ENCODE measurements at places on chromosomes 7 and 10.

DNA sequence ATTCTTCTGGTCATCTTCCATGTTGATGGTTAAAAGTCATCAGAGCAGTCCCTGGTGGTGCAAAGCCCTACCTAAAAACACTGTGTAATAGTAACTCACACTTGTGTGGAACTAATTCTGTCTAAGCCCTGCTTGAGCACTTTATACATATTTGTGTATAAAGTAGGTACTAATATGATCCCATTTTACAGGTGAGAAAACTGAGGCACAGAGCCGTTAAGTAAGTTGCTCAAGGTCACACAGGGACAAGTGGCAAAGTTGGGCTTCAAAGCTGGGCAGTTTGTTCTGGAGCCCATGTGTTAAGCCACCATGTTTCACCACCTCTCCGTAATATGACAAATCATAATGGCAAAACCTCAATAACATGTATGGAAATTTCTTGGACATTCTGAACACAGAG lies 48.1 kb downstream of the BPGM start:
- no peak for DNase-seq

GRCh38 chr10:124109261-124109660 lies 15.9 kb upstream of the CHST15 start:
- DNase-seq = no peak

- DNase-seq = no peak
These were observed 57.9 kb upstream of the FZD8 start for GRCh38 chr10:35699848-35700486.

GRCh38 chr7:24255139-24255538 lies 28.9 kb upstream of the NPY start:
- DNase-seq = no peak

- no peak for DNase-seq
These were observed 2.6 kb upstream of the CYP26A1 start for GRCh38 chr10:93071177-93071472.

DNA sequence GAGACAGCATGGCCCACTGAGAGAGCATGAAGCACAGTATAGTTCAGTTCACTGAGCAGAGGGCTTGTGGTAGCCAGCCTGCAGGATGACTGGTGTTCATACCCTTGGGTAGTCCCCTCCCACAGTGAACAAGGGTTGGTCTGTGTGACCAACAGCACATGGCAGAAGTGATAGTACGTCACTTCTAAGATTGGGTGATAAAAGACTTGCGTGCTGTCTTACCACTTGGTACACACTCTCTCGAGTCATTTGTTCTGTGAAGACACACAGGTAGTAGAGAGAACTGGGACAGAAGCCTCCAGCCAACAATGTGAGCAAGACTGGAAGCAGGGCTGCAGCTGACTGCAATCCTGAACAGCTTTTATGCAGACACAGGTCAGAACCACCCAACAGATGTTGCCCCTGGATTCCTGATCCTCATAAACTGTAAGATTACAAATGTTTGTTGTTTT lies 14.6 kb downstream of the EPC1 start:
- no peak for DNase-seq

- DNase-seq = no peak
These were observed 10.1 kb downstream of the KNDC1 start for GRCh38 chr10:133170092-133170491.

DNA sequence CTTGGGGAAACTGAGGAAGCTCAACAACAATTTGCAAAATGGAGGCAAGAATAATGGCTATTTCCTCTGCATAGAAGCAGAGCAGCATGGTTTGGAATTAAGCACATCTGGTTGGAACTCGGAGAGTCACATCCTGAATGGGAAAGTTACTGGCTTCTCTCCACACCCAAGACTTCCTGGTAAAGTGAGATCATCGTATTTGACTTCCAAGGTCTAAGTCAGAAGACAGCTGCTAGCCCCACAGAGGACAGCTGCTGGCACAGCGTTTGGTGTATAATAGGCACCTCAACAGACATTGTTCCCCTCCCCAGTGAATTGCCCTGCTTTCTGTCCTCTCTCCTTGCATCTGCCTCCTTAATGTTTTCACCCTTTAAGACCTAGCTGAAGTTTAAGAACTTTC lies 37.0 kb upstream of the NRF1 start:
- no peak for DNase-seq

GRCh38 chr7:20722941-20723340 lies 63.7 kb downstream of the SP8 start:
- no peak for DNase-seq

GRCh38 chr10:20963056-20963455 lies 65.9 kb upstream of the NEBL start:
- DNase-seq = no peak

DNA sequence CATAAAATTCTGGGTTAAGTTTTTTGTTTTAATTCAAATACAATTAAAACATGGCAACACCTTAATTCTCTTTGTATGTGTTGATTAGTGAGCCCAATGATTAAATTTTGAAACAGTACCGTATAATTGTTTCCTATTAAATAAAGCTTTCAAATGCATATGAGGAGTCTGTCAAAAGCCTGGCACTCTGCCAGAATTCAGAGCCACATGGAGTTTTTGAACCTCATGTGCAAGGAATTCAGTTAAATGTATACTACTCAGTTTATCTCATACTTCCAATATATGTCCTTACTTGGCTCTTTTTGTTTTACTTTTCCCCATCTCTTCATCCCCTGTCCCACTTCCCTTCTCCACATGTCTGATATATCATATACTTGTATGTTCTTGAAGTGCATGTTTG lies 165.6 kb upstream of the FAM3C start:
- no peak for DNase-seq

DNA sequence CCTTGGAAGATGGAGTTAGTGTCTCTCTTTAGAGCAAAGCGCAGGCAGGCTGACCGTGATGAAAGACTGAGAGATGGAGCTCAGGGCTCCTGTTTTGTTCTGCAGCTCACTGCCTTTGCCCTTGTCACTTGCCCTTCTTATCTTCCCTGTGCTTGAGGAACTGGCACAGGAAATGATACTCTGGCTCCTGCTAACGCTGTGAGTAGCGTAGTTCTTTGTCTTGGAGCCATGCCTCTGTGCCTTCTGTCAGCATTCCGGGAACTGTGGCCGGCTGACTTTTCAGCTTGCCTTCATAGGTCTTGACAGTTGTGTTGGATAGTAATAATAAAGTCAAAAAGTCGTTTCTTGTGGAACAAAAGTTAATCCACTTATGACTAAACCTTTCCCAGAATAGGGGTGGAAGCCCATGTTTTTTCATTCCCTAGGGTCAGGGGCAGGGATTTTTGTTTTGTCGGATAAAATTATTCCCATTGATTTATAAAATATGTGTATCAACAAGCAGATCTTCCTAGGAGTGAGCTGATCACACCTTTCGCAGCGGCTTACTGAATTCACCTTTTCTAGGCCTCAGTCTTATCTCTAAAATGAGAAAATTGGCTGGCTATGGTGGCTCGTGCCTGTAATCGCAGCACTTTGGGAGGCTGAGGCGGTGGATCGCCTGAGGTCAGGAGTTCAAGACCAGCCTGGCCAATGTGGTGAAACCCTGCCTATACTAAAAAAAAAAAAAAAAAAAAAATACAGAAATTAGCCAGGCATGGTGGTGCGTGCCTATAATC lies 16.6 kb upstream of the TMEM236 start:
- no peak for DNase-seq

DNA sequence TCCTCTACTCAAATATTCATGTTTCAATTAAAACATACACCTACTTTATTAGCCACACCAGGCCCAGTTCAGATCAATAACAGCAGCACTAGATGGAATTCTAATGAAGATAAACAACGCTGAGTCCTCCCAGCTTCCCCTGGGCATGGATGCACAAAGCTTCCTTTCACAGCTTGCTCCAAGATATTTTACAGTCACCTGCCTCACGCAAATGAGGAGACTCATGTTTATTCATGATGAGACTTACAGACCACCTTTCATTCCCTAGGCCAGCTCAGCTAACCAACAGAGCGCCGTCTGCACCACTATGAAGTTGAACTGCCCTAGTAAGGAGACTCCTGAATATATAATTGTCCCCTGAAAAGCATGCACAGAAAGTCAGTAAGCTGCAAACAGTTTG lies 283.0 kb upstream of the AOAH start:
- DNase-seq = no peak

DNA sequence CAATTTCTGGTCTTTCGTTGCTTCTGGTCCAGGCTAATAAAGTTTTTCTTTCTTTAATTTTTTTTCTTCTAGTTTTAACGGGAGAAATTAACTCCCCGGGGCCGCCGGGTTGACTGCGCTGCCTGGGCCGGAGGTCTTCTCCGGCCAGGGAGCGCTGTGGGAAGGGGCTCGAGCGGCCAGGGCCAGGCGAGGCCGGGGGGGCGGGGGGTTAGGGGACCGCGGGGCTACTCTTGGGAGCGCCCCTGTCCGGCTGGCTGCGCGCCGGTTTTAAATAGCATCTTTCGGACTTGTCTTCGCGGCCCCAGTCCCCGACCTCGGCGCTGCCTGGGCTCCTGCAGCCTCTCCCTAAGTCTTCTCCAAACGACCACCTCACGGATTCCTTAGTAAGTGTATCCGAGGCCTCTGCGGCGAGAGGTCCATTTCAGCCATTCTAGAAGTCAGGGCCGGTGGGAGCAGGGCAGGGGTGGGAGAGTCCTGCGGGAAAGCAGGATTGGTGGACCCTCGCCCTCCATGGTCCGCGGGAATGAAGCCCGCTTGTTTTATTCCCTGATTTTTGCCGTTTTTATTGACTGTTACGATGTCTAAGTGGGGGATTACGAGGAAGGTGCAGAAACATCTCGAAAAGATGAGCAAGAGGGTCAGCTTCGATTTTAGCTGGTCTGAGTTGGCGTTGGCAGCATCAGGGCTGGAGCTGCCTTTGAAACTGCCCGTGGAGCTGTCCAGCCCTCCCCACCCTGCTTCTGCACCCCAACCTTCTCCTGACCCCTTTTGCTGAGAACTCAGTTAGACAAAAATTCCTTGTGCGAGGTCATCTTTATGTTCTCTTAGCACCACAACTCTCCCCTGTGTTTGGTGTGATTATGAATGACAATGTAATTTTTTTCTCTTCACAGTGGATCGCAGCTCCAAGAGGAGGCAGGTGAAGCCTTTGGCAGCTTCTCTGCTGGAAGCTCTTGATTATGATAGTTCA lies 555 bp downstream of the PHF14 start:
- no peak for DNase-seq

DNA sequence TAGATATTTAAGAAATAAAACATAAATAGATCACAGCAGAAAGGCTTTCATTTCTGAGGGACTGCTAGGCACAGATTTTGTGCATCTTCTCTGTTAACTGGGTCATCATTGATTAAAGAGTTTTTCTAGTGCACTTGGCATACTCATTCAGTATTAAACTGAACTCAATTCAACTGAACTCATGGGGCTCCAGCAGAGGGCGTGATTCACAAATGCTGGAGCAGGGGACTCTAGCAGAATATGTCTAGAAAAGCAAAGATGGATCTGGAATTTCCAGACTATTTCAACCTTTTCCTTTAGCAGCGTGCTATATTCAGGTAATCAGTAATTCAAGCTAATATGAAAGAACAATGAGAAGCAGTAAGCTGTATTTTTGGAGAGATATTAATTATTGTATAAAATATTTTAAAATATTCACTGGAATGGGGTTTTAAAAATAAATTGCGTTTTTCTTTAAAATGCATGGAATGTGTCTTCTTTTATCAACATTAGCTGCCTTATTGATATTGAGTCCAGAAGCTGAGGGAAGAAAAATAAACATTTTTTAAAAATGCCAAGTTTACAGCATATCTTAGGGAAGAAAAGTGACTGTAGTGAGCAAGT lies 296.8 kb upstream of the CACNA2D1 start:
- DNase-seq = no peak

DNA sequence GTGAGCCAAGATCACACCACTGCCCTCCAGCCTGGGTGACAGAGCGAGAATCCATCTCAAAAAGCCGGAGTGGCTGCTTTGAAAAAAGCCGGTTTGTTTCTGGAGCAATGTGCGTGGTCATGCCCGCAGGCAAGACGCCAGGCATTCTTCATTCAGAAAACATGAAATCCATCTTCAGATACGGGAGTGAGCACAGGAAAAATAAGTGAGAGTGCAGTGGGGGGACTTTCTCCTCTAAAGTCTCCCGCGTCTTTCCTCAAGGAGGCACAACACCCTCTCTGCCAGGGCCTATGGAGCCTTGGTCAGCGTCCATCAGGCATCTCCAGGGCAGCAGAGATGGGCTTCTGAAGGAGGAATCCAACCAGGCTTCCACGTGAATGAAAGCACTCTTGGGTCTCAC lies 62.3 kb upstream of the DGKI start:
- peak; percentile 65 for DNase-seq

GRCh38 chr10:89278034-89278535 lies 23.8 kb upstream of the IFIT2 start:
- no peak for DNase-seq

DNA sequence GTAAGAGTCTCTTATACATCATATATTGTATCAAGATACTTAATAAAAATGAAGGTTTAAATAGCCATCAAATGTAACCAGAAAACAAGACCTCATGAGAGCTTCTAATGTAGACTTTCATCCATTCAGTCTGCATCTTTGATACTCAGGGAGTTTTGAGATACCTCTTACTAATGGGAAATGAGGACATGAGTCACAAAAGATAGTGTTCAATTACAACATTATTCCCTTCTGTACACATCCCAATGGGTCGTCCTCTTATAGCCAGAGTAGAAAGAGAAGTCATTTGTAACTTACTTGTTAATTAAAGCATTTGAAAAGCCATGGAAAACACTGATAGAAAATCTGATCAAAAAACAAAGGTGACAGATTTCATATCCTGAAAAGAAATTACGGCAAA lies 19.4 kb downstream of the SHTN1 start:
- no peak for DNase-seq

GRCh38 chr7:151081170-151082101 lies 827 bp upstream of the FASTK start:
- peak; percentile 73 for DNase-seq

GRCh38 chr10:131660427-131660826 lies 240.4 kb upstream of the PPP2R2D start:
- DNase-seq = no peak

GRCh38 chr10:30748152-30748973 lies 118.8 kb upstream of the LYZL2 start:
- DNase-seq = no peak

DNA sequence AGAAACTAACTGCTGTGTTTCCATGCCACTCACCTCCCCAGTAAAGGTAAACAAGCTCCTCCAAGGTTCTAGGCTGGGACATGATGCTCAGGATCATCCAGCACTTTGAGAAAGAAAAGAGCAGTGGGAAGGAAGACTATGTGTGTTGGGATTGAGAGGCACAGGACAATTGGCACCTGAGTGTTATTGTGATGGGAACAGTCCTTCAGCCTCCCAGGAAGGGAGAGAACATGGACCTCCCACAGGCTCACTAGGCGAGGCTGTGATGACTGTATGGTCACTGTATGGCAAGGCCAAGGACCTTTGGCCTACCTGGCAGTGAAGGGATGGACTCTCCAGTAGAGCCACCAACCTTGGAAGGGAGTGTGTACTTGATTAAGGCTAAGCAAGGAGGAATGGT lies 123.2 kb upstream of the UNC5B start:
- no peak for DNase-seq

DNA sequence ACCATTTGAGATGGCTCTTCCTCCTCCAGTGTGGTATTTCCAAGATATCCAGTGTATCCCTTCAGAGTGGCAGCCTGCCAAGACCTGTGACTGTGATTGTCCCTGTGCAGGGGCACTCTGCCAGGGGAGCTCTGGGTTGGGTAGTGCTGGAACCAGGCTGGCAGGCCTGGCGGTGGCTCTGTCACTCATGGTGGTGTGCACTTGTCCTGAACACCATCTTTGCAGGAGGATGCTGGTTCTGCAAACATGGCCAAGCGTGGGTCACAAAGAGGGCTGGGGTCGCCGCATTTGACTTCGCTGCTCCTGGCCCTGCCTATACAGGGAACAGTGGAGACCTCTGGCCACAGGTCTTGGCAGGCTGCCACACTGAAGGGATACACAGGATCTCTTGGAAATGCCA lies 205.2 kb downstream of the PRPF18 start:
- DNase-seq = peak; percentile 82

Measured in Right ventricle myocardium inferior (tissue), 1 donor.